ENCODE measurements at places on chromosomes 6 and 20. TPM values are rescaled to one million over a fixed set of nuclear protein-coding genes. Genes with fewer than 3 reads are reported as not detected.

DNA sequence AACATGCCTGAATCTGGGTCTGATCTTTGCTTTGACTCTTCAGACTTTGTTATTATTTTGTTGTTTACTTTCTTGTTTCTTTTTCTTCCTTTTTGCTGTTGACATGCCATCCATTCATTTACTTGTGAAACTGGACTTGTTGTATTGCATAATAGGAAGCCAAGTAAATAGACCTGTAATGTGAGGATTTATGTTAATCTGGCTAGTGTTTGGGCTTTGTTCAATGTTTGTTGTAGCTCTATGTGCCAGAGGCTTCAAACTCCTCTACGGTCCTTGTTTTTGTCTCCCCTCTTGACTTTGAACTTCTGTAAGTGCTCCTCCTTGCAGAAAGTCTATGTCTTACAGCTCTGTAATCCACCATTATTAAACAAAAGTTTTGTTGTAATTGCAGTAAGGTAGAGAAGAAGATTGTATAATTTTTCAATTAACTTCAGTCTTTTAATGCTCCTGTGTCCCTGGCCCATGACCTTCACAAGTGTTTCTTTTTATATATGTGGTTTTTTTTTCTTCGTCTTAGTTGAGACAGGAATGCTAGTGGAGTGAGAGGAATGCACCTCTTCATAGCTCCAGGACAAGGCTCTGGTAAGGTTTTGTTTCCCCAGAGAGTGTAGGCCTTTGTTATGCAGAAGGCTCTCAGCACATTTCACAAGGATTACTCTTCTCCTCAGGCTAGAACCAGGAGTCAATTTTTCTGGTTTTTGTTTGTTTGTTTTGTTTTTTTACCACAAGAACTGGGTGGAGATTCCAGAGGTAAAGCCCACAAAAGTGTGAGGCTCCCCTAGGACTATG is 1061.8 kb upstream of the CITED2 start:
- DNase-seq, result no peak

UQCC2 gene
- total RNA-seq, result 40.6 TPM

GPX5 gene
- not detected for total RNA-seq

- no peak for DNase-seq
Measured at GRCh38 chr6:13988049-13988738, 63.4 kb downstream of the RNF182 start.

Measured in upper lobe of right lung (tissue), 1 donor.